ENCODE measurements at places on chromosomes 5 and 9.

DNA sequence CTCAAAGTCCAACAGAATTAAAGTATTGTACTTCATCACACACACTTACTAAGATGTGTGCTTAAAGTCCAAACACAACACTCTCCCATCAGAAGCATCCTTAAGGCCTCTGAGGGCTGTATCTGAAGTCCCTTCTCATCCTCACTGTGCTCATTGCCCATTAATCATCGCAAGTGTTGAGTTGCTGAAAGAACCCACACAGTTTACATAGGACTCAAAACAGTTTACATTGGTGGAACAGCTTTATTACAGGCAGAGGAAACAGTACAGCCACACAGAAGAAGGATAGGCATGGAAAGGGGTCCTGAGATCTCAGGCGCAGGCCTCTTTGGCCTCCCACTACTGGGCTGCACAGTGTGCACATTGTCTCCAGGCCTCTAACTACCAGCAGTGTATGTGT lies 113.4 kb downstream of the CMYA5 start:
- no peak for DNase-seq

DNA sequence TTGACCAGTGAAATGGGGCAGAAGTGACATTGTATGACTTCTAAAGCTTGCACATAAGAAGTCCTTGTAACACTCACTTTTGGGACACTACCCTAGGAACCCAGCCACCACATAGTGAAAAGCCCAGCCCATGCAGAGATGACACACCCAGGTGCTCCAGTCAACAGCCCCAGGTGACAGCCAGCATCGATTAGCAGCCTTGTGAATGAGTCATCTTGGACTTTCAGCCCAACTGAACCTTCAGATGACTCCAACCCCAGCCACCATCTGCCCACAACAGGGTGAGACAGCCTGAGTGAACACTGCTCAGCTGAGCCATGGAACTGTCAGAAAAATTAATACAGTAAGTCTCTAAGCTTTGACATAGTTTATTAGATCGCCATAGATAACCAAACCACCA lies 458.6 kb downstream of the ZSWIM6 start:
- DNase-seq = no peak

DNA sequence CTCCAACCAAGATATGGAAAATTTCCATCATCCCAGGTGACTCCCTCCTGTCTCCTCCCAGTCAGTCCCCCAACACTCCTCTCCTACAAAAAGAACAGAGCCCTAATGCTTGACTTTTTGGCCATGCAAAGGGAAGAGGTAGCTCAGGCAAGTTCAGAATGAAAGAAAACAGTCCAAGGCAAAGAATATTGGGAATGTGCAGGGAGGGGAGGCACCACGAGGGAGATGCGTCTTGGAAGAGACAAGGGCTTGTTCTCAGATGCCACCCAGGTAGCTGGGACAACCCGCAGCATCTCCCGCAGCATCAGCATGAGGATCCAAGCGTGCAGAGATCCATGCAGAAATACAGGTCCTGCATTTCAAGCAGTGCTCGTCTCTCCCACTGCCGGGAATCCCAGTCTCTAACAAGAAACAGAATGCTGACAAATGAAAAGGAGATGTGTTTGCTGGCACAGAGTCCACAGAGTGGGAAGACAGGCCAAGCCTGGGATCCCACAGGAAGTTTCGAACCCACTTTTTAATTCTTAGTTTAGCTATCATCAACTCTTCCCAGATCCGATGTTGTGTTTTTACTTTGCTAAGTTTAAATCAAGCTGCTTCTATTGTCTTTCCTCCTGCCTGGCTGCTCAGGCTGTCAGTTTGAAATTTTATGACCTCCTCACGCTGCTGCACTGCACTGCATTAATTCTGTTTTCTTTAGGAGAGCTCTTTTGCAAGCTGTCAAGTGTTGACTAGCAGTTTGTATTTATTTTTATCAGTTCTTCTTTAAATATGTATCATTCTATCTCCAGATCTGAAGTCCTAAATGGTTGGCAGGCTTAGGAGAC lies 86.8 kb upstream of the OSMR start:
- no peak for DNase-seq

GRCh38 chr5:144886668-144887067 lies 716.0 kb downstream of the KCTD16 start:
- DNase-seq = no peak

DNA sequence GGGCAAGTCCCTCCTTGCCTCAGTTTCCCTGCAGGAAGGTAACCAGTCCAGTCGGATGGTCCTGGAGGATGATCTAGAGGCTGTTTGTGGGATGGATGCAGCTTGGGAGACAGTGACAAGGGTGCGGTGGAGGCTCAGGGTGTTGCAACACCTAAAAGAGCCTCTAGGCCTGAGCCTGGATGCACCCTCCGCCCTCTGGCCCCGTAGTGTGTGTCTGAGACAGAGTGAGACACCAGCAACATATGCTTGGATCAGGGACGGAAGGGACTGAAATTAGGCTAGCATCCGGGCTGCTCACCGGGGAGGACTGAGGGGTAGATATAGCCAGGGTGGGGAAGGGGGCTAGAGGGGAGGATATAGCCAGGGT lies 1.1 kb downstream of the CRAT start:
- DNase-seq = no peak

DNA sequence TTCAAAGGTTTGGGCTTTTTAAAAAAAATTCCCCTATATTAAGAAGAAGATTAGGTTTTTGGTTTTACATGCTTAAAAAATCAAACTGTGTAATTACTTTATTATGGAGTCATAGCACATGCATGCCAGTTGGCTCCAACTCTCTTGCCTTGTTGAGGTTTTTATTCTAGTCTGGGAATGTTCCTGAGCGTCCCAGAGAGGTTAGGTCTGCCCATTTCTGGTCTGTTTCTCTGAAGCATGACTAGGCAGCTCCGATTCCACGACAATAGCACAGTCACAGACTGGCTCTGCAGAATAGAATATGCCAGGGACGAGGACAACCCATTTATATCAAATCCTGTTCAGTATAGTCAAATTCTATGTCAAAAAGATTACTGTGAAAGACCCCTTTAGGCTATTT lies 217.0 kb downstream of the PCSK5 start:
- no peak for DNase-seq

- DNase-seq = no peak
Observed at GRCh38 chr5:35041261-35041660, 6.5 kb downstream of the AGXT2 start.

- DNase-seq = no peak
Observed at GRCh38 chr5:180647465-180647864, 1.9 kb downstream of the FLT4 start.

DNA sequence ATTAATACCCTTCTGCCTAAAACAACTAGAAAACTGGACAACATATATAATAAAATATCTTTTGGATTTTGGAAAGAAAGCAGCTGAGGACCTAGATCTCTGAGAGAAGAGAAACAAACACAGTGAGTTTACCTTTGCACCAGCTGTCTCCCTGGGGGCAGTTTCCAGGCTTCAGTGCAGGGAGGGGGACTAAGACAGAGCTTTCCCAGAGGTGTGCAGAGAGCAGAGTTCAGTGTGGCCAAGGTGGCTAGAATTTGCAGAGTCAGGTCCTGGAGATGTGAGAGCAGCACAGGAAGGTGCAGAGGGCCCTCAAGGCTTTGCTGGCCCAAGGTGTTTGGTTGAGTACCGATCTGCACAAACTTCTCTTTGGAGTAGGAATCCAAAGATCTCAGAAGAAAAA lies 26.3 kb upstream of the PTPDC1 start:
- DNase-seq = no peak

DNA sequence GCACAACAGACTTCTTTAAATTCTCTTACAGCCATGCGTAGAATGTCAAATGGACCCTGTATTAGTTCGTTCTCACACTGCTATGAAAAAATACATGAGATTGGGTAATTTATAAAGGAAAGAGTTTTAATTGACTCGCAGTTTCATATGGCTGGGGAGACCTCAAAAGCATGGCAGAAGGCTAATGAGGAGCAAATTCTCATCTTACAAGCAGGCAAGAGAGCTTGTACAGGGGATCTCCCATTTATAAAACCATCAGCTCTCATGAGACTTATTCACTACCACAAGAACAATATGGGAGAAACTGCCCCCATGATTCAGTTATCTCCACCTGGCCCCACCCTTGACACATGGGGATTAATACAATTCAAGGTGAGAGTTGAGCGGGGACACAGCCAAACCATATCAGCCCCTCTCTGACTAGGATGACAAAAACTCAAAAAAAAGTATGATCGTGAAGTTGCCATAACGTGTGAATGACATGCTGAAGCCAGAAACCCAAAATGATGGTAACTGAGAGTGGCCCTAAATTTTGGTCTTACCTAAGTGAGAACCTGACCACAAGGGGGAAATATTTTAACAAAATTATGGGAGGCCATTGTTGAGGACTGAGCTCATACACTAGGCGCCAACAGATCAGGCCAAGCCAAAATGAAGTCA lies 17.5 kb upstream of the TEX10 start:
- DNase-seq = no peak

GRCh38 chr9:131608493-131609037 lies 63.2 kb downstream of the PRRT1B start:
- DNase-seq = no peak

GRCh38 chr5:153919161-153919560 lies 119.5 kb downstream of the FAM114A2 start:
- no peak for DNase-seq

DNA sequence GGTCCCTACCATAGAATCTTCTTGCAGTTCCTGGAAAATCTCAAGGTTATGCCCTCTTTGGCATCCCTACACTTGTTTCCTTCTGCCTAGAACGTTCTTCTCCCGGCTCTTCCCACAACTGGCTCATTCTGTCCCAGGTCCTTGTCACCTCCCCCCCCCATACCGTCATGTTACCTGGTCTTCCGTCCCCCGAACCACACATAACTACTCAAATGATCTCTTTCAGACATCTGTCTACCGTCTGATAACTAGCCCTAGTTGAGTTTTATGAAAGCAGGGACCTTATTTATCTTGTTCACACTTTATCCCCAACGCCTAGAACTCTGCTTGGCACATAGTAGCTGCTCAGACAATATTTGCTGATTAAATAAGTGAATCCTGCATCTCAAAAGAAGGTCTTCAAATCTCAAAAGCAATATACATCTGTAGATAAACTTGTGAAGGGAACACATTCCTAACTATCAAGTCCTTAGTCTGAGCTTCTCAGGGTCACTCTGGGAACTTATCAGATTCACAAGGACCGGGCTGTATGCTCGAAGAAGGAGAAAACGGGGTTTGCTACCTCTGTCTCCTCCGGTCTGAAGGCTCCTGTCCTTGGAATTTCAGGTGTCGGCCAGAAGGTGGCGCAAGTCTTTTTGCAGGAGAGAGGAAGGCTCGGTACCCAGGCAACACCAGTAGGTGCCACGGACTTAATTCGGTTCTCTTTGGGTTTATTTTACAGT lies 30.0 kb downstream of the LCP2 start:
- peak; percentile 28 for DNase-seq

- DNase-seq = no peak
Observed at GRCh38 chr9:2479056-2479565, 142.5 kb upstream of the VLDLR start.

- no peak for DNase-seq
Observed at GRCh38 chr9:2720179-2720654, 2.9 kb downstream of the KCNV2 start.

GRCh38 chr9:88287972-88288371 lies 100.3 kb upstream of the SPIN1 start:
- DNase-seq = no peak

DNA sequence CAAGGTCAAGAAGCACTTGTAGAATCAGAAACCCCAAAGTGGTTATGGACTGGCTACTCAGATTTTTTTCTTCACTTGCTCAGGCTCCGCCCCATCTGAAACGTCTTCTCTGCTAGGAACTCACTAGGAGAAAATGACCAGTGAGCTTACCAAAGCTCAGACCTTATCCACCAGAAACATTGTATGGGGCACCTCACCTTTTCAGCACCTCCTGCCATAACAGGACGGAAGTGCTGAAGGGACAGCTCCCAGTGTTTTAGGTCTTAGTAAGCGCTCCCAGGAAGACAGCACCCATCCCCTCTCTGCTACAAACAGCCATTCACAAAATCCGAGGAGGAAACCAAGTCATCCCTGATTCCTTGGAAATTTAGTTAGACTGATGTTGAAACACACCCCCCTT lies 1.2 kb upstream of the GABRA1 start:
- DNase-seq = no peak

- DNase-seq = no peak
Observed at GRCh38 chr5:10828241-10828640, 67.2 kb upstream of the DAP start.

GRCh38 chr5:128538250-128539037 lies 399 bp upstream of the FBN2 start:
- no peak for DNase-seq

GRCh38 chr9:102507044-102507687 lies 488.0 kb upstream of the CYLC2 start:
- DNase-seq = no peak

DNA sequence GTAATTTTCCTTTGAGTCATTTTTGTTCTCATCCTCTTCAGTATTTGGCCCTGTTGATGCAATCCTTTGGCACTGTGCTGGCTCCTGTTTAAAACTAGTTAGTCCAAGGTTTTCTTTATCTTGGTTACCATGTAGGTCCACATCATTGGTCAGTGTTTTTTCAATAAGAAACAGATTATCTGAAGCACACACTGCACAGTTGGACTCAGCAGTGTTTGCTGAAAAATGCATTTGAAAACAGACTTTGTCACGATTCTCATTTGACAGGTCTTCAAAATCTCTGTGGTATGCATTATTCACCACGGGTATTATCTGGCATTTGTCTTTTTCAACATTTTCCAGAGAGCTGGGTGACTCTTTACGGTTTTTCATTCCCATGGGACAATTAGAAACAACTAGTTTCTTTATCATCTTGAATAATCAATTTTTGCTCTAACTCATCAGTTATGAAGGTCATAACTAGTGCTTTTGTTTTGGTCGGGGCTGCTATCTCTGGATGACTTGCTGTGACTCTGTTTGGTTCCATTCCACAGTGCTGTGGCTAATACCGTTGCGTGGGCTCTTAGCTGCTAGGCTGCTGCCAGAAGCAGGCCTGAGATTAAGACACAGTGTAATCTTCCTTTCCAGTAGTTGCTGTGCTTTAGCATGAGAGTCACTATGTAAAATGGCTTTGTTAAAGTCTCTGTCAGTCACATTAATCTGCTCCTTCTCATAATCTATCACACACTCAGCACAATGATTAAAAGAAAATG lies 36.2 kb downstream of the NUDT12 start:
- DNase-seq = no peak

- DNase-seq = no peak
Observed at GRCh38 chr9:68998812-68999211, 15.1 kb downstream of the PRKACG start.

GRCh38 chr5:77427998-77428397 lies 64.1 kb downstream of the WDR41 start:
- no peak for DNase-seq

DNA sequence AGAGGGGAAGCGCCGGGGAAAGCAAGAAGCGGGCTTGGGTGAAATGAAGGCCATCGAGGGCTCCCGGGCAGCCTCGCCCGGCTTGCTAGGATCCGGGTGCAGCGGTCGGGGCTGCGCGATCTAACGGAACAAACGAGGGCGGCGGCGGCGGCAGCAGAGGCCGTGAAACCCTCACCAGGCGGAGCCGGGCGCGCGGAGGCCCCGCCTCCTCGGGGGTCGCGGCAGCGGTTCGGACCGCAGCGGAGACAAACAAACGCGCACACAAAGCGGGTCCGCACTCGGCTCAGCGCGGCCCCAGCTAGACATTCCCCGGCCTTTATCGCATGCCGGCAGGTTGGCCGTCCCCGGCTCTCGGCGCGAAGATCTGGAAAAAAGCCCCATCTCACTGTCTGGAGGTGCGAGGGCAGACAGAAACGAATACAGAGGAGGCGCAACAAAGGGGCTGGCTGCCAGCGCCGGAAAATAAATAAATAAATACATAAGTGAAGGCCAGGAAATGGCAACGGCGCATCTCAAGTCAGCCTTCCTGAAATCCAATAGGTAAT lies 10.5 kb upstream of the TRIM36 start:
- DNase-seq = peak; percentile 44
